Dorsolateral prefrontal cortex (tissue), 122 donors: ENCODE measurements at places on chromosomes 1 and 21. TPM values are rescaled to one million over a fixed set of nuclear protein-coding genes. Genes with fewer than 3 reads are reported as not detected.

DNA sequence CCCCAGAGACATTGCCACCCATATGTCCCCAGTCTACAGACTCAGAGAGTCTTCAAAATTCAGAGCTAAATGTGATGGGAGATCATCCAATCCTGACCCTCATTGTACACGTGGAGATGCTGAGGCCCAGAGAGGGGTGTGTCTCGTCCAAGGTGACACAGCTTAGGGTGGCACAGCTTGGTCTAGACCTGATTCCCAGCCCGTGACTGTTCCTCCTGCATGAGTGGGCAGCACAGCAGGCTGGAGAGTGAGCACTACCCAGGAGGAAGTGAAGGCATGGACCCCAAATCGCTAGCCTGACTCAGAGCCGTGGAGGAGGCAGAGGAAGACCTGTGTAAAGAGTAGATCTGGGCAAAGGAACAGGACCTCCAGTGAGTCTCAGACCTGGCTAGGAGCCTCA is 16.4 kb downstream of the S100A7 start:
- DNase-seq: no peak

DNA sequence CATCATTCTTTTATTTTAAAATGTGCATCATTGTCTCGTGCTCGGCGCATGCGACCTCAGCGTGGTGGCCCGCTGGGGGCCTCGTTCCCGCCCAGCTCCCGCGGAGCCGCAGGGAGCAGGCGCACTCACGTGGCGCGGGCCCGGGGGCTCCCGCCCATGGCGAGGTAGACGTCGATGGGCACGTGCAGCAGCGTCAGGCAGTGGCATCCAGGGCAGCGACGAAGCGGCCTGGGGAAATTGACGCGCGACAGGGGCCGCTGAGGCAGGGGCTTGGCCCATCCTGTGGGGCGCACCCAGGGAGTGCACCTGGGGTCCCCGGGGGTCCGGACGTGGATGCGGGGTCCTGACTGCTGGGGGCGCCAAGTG is 994 bp downstream of the FAM229A start:
- no peak for DNase-seq

DNA sequence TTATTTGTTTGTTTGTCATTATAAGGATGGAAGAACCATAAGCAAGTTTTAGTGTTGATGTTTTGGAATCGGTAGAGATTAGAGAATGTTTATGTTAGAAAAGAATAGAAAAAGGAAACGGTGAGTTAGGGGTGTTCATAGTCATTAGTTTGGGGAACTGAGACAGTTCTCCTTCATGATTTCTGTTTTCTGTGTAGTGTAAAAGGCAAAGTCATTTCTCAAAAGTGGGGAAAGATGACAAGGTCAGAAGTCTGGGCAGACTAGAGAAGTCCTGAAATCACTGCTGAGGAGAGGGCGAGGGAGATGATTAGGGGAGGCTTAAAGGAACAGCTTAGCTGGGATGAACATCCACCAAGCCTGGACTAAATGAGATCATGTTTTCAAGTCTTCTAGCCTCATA is 498.9 kb downstream of the TTLL7 start:
- DNase-seq: no peak

The PTGS2 gene
- total RNA-seq: 25.4 TPM

The HSPA6 gene
- 1.4 TPM for total RNA-seq

- DNase-seq: no peak
Measured at GRCh38 chr1:244329591-244330317, 122.0 kb downstream of the ADSS2 start.

DNA sequence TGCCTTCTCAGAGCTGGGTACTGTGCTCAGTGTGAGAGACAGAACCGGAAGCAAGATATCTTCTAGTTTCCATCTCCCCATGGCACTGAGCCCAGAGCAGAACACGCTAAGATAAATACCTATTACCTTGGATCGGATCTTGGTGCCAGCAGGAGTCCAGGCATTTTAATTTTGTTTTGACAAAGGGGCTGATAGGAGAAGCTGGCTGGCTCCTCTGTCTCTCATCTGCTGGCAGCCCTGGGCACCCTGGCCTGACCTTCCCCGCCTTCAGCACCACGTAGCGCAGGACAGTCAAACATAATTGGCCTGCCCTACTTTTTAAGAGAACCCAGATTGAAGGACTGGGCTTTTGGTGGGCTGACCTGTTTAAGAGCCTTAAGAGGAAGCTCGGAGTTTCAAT is 160.7 kb upstream of the KLHDC7A start:
- no peak for DNase-seq

DNA sequence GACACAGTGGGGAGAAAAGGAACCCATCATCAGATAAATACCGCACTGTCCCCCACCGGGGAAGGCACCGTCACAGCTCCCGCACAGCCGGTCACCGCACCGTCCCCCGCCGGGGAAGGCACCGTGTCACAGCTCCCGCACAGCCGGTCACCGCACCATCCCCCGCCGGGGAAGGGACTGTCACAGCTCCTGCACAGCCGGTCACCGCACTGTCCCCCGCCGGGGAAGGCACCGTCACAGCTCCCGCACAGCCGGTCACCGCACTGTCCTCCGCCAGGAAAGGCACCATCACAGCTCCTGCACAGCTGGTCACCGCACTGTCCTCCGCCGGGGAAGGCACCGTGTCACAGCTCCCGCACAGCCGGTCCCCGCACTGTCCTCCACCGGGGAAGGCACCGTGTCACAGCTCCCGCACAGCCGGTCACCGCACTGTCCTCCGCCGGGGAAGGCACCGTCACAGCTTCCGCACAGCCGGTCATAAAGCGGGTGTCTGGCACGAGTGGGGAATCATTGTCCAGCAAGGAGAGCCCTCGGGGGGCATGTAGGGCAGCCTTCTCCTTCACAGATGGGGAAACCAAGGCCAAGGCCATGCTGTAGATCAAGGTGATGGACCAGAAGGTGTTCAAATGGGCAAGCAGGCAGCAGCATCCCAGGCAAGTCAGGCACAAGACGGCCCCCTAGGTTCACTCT is 280.1 kb downstream of the NPHP4 start:
- no peak for DNase-seq

The FLG2 gene
- total RNA-seq: not detected

GRCh38 chr1:85611425-85611824 is 30.9 kb downstream of the CCN1 start:
- no peak for DNase-seq

- DNase-seq: no peak
Measured at GRCh38 chr1:15957221-15958095, 18.4 kb downstream of the ZBTB17 start.

DNA sequence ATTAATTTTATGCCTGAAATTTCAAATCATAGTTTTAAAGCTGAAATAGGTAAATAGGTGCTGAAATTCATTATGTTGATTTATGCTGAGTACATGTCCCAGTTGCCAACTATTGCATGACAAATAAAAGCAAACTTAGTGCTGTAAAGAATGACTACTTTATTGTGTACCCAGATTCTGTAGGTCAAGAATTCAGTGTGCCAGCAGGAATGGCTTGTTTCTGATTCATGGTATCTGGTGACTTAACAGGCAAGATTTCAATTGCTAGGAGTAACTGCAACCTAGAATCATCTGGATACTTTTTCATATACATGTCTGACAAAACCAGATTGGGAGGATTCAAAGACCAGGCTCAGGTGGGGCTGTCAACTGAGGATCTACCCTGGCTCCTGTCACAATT is 678.4 kb upstream of the ADAMTS5 start:
- DNase-seq: no peak

The ADAM30 gene
- not detected for total RNA-seq
